ENCODE measurements at places on chromosomes 3 and 15.
A peak's percentile ranks its signal among the peaks of the same experiment; 100 is the strongest.

DNA sequence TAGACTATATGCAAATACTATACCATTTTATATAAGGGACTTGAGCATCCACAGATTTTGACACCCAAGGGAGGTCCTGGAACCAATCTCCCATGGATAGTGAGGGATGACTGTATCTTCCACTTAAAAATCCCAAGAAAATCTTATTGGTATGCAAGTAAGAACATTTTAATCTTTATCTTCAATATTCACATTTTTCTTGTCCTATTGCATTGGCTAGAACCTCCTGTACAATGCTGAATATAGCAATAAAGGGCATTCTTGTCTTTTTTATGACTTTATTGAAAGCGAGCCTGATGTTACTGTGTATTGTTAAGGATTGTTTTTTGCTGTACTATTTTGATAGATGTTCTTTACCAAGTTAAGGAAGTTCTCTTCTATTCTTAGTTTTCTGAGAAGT is 36.9 kb downstream of the MYLK start:
- DNase-seq = no peak

DNA sequence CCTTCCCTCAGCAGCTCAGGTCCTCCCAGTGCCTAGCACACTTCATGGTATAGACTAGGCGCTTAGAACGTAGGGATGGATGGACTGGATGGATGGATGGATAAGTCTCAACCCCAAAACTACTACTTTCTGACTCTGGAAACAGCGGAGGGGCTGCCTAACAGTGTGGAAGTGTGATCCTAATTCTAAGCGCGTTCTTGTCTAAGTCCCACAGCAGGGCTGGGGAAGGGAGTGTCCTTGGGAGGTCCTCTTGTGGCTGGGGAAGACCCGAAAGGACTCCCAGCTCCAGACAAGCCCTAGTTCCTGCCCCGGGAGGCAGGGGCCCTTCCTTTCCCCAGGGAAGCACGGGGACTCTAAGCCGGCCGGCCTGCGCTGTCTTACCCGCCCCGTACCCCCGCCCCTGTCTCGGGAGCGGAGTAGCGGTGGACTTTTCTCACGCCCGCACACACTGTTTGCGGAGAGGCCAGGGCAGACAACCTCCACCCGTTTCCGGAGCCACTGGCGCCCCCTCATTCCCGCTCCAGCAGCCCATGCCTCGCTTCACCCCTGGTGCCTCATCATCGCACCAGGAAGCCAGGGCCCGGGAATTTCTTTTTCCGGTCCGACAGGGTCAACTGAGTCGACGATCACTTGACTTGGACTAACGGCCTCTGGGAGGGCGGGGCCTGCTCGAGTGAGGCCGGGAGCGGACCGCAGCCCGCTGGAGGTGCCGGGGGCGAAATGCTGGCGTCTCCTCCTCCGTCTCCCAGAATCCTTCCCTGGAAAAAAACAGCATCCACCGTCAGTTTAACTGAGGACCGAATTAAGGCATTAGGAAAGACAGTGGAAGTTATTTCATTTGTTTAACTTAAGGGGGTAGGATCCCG is 133.3 kb downstream of the TBC1D2B start:
- peak; percentile 76 for DNase-seq

GRCh38 chr15:40956541-40956982 is 3.3 kb downstream of the CHAC1 start:
- DNase-seq = no peak

DNA sequence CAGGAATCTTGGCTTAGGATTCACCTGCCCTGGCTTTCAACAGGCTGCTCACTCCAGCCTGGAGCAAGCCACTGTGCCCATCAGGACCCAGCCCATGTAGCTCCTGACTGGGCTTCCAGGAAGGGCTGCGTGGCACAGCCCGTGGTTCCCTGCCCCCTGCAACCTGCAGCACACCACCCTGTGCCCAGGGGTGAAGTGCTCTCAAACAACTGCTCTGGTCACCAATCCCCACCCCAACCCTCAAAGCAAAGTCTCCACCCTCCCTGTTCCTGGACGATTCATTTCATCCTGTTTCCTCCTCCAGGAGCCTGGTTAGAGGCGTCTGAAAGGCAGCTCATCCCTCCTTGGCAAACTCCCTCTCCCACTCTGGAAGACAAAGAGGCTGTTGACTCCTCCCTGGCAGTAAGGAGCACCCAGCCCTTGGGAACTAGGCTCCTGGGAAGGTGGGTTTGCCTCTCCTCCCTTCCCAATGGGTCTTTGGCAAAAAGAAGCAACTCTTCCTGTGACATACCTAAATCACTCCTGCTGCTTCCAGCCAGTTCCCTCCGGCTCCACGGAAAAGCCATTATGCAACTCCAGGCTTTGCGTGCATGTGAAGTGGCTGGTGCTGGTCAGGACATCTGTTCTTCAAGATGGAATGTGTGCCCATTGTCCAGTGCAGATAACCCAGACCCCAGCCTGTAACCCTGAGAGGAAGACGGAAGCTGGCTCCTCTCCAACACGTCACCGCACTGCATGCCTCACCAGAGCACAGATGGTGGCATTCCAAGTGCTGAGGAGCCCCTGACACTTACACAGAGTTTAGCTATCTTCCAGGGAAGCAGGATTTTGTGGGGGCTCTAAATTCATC is 29.1 kb upstream of the VIPR1 start:
- DNase-seq = no peak

GRCh38 chr15:89167267-89168176 is 53.9 kb downstream of the RLBP1 start:
- no peak for DNase-seq

DNA sequence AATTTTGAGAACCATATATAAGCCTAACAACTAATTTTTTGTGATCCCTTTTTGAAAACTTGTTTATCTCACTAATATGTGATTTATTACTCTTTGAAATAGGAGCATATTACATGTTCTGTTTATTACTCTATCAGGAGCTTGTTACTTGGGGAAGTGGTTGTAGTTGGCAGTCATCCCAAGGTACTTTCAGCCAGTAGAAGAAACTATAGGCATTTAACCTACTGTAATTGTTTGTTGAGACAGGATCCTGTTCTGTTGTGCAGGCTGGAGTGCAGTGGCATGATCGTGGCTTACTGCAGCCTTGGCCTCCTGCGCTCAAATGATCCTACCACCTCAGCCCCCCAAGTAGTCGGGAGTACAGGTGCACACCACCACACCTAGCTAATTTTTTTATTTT is 195.6 kb downstream of the TCF12 start:
- DNase-seq = no peak

GRCh38 chr3:53495146-53495519 is 722 bp downstream of the CACNA1D start:
- peak; percentile 35 for DNase-seq

- DNase-seq = no peak
Observed at GRCh38 chr3:183537295-183537730, 18.2 kb downstream of the KLHL6 start.

- DNase-seq = no peak
Observed at GRCh38 chr3:122975924-122976293, 51.7 kb downstream of the SEMA5B start.

- peak; percentile 52 for DNase-seq
Observed at GRCh38 chr3:72306800-72307341, 521.9 kb upstream of the PROK2 start.

DNA sequence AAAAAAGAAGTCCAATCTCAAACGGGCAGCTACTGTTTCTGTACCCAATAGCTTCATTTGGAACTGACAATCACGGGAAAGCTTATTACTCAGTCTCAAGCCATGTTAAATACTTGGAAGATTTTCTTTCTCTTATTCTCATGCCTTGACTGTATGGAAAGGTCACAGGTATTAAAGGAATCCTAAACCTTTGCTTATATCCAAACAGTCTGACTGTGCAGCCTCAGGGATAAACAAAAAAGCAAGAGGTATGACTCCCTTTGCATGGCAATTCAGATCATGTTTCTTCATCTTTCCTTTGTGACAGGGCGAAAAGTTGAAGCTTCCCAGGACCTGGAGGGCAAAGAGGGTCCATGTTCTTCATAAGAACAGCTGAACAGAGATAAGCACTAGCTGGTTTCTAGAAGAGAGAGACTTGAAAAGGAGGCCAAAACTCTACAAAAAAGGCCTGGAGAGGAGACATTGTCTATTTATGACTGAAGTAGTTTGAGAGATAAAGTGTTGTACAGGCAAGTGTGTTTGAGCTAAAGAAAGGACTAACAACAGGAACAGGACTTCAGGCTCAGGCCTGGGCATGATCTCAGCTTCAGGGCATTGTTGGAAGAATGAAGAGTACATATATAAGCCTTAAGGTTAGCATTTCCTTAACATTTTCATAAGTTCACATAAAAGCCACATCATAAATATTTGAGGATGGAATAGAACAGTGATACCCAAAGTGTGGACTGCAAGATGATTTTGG is 231.0 kb upstream of the THRB start:
- no peak for DNase-seq

GRCh38 chr15:40926659-40927494 is 2.3 kb upstream of the DLL4 start:
- no peak for DNase-seq
